ENCODE measurements at places on chromosomes 3 and 15.

GRCh38 chr3:189942948-189943347 is 177.7 kb downstream of the P3H2 start:
- no peak for DNase-seq

DNA sequence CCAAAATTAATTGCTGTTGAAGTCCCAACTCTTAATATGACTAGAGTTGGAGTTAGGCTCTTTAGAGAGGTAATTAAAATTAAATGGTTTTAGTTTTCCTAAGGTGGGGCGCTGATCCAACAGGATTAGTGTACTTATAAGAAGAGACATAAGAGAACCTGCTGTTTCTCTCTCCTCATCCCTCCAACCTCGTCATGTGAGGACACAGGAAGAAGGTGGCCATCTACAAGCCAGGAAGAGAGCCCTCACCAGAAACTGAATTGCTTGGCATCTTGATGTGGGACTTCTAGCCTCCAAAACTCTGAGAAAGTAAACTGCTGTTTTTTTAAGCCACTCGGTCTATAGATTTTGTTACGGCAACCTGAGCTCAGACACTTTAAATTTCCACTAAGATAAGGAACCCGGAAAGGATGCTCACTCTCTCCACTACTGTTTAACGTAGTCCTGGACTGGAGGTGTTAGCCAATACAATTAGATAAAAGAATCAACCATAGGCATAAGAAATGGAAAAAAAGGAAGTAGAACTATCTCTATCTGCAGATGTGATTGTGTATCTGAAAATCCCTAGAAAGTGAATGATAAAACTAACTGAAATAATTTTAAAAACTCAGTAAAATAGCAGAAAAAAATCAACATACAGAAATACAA is 26.8 kb downstream of the DCBLD2 start:
- DNase-seq = no peak

DNA sequence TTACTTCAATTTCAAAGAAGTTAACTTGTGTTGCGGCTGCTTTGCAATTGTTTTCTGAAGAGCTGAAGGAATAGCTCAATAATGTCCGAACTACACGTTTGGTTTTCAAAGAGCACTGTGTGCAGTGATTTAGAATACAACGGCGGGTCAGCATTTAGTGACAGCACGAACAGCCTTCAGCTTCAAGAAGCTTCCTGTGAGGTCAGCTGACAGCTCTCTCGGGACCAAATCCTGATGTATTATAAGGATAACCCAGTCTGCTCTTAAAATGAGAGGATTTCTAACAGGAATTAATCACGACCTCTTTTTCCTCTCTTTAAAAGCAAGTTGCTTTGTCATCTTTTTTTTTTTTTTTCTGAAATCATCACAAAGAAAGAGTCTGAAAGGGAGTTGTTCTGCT is 97.9 kb upstream of the UNC13C start:
- DNase-seq = no peak

GRCh38 chr15:77010857-77011256 is 15.9 kb downstream of the PSTPIP1 start:
- DNase-seq = no peak

DNA sequence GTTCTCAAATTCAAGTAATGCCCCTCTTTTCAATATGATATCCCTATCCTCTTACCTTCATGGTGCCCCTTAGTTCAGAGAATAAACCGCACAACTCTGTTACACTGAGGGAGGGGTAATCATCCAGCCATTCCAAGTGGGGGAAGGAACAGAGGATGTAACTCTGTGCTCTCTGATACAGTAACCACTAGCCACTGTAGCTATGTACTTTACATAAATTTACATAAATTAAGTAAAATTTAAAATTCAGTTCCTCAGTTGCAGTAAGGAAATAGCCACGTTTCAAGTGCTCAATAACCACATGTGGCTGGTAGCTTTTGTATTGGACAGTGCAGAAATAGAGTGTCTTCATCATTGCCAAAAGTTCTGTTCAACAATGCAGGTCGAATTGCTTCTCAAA is 90.8 kb downstream of the ANXA2 start:
- DNase-seq = no peak

- peak; percentile 15 for DNase-seq
These were observed at the start of gene GAP43 for GRCh38 chr3:115623044-115623868. GAP43 (plus strand) TSS chr3:115623510; CDS start chr3:115623690, 180 bp downstream.
